ENCODE measurements at places on chromosomes 5 and 9. TPM values are rescaled to one million over a fixed set of nuclear protein-coding genes. Genes with fewer than 3 reads are reported as not detected.

DNA sequence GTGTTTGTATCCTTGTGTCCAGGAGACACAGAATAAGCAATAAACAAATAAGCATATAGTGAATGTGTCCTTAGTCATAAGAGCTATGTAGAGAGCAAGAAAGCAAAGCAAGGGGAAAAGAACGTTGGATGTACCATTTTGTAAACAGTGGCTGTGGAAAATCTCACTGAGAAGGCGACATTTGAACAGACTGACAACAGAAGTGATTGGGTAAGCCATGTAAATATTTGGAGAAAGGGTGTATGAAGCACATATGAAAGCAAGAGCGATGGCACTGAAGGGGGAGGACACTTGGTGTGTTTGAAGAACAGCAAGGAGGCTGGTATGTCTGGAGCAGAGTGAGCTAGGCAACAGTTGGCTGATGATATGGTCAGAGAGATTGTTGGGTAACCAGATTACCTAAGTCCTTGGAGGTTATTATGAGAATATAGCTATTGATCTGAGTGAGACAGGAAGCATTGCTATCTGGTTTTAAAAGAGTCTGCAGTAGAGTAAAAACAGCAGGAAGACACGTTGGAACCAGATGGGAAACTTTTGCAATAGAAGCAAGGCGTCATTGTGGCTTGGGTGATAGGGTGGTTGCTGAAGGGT, 115.5 kb upstream of the IL7R start:
- no peaks in the 10 kb centered on the region for H3K27me3 ChIP-seq
- DNase-seq, result no peak
- H3K4me3 ChIP-seq, result no peak overlapping the region
- H3K36me3 ChIP-seq, result no peaks in the 10 kb centered on the region
- no peak overlapping the region for H3K27ac ChIP-seq
- H3K4me1 ChIP-seq, result no peaks in the 10 kb centered on the region

DNA sequence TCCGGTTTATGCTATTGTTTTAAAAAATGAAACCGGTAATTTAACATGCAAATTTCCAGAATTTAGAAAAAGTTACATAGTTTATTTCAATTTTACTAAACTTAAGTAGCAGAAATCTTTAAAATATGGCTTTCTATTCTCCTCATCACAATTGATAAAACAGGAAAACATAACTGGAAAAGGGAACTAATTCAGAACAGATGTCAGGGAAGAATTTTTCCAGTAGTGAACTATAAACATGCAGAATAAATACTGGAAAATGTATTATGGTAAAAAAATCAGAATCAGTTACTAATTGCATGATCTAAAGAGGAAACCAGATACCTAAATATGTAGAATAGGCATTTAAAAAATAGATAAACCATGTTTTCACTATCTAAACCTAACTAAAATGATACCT, 7.3 kb upstream of the NR4A3 start:
- no peaks in the 10 kb centered on the region for H3K4me1 ChIP-seq
- no peaks in the 10 kb centered on the region for H3K36me3 ChIP-seq
- no peak for DNase-seq
- H3K27ac ChIP-seq, result no peak overlapping the region
- no peaks in the 10 kb centered on the region for H3K27me3 ChIP-seq

DNA sequence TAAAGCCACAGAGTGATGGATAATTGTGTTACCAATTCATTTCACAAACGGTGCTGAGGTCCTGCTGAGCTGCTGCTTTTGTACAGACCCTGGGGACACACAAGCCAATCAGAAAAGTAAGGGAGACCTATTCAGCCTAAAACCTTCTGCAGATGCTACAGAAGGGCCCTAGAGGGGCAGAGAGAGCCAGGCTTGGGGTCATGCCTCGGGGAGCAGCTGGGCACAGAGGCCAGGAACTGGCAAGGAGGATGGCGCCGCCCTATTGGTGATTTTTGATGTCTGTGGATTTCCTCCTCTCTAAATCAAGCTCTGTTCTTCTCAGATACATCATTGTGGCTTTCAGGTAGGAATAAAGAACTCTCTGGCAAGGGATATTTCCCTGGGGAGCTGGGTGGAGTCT, 181.9 kb downstream of the ZNF462 start:
- no peaks in the 10 kb centered on the region for H3K4me1 ChIP-seq
- H3K27me3 ChIP-seq, result no peaks in the 10 kb centered on the region
- H3K27ac ChIP-seq, result no peak overlapping the region
- no peak overlapping the region for H3K4me3 ChIP-seq

GRCh38 chr5:3058942-3059341, 307.5 kb upstream of the IRX2 start:
- no peaks in the 10 kb centered on the region for H3K27me3 ChIP-seq
- H3K4me1 ChIP-seq, result no peaks in the 10 kb centered on the region
- H3K36me3 ChIP-seq, result no peaks in the 10 kb centered on the region

- no peaks in the 10 kb centered on the region for H3K36me3 ChIP-seq
- no peak for DNase-seq
- peaks cover 15% of the 10 kb centered on the region for H3K4me1 ChIP-seq
- H3K27ac ChIP-seq, result no peak overlapping the region
- no peak overlapping the region for H3K4me3 ChIP-seq
These were observed 163.9 kb downstream of the ZNF608 start for GRCh38 chr5:124582561-124582840.

Gene SLC1A3
- 1.6 TPM for polyA plus RNA-seq

Gene KCNMB1
- polyA plus RNA-seq, result 0.61 TPM

Gene RGMB
- 2.7 TPM for polyA plus RNA-seq

Gene NANS
- polyA plus RNA-seq, result 29.5 TPM

Measured in pancreas (tissue), 10 donors.